Activated naive CD4-positive, alpha-beta T cell treated with anti-CD3 and anti-CD28 coated beads, Interleukin-2, amount 50 U/mL, for 16 hours (primary cell): ENCODE measurements at places on chromosomes 7 and 10.

GRCh38 chr7:39295796-39296195 lies 270.4 kb upstream of the YAE1 start:
- no peak for DNase-seq

DNA sequence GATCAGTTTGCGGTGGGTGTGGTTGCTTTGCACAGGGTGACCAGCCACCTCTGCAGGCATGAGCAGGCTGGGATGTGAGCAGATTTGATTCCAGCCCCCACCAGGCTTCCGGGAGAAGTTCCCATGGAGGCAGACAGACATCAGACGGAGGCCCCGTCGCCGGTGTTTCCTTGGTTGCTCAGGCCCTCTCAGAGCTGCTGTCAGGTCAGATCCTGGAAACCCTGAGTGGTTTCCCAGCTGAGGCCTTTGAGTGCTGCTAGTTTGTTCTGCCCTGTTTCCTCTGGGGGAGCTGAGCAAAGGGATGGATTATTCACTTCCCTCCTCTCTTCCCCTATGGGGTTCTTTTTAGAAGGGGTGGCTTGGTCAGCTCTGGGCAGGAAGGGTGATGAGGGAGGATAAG lies 62.2 kb downstream of the FAM241B start:
- DNase-seq: no peak

DNA sequence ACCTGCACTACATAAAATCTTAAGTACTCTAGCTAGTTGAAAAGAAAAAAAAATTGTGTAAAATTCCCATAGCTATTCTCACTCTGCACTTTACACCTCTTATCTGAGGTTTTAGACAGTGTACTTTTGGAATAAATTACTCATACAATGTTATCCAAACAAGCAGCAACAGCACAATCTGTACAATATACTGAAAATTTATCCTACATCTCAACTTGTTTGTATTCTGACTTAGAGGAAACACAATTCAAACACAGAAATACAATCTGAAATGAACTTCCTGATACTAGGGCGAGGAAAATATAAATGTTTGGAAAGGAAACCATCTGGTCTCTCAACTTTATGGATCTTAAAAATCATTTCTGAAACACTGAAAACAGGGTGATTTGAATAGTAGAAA lies 381.7 kb downstream of the THSD7A start:
- no peak for DNase-seq

DNA sequence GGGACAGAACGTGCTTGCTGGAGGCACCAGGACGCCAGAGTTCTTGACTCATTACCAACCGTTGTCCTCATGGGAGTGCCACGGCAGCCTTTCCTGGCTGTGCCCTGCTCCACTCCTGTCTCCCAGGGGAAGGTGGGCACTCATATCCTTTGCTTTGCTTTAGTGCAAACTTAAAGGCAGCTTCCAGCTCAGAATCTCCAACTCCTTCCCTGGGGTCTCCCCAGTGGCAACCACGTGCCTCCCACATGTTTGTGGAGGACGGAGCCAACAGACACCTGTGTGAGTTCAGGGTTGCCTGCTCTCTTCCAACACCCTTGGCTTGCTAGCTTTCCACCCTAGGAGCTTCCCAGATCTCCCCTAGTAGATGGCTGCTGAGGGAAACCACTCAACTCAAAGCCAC lies 52.0 kb upstream of the HMX3 start:
- DNase-seq: no peak

- no peak for DNase-seq
These were observed 46.2 kb upstream of the OSBPL3 start for GRCh38 chr7:25026156-25026555.

DNA sequence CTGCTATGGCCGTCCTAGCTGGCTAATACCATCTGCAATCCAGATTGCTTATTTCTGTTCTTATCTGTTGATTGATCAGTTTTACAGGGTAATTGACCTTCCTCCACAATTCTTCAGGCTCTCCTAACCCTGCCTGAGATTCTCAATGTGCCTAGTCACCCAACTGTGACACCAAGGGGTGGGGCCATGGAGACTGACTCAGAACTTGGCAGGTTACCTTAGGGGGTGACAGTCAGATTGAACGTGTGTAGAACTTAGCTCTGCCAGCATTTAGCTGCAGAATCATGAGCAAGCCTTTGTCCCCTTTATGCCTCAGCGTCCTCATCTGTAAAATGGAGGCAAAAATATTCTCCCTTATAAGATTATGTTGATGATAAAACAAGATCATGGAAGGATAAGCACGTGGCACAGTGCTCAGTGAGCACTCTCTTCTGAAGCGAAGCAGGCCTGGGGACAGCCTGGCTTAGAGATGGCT lies 19.1 kb upstream of the LEP start:
- DNase-seq: no peak

- DNase-seq: no peak
These were observed 82.0 kb downstream of the KIF20B start for GRCh38 chr10:89783406-89783805.

DNA sequence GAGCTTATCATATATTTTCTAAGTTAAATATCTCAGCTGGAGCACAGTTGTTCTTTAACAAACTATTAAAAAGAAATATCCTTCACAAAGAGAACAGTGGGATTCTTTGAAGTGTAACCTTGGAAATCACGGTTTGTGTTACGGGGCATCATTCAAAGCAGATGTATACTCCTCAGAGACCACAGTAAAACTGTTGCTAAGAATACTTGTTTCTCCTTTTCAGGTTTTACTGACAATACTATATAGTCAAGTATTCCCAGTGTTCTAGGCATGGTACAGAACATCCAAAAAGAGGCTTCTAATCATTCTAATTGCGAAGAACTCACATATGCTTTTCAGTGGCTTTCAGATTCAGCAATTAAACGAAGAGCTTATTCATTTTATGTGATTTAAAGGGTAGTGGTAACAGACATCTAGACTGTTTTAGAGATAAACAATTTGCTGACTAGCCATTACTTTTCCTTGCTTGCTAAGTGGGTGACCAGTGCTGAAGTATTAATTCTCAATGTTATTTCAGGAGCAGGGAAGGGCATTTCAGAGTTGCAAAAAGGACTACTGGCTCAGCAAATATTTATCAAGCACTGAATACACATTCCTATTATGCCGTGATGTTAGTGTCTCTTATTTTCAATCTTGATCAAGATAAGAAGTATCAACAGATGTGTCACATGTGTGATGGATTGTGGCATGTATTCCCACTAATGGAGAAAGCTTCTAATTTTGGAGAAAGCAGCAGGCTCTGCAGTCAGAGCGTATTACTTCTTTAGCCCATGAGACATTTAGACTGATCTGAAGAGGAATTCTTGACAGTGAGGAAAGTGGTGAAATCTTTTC lies 236.8 kb downstream of the RNLS start:
- DNase-seq: no peak

DNA sequence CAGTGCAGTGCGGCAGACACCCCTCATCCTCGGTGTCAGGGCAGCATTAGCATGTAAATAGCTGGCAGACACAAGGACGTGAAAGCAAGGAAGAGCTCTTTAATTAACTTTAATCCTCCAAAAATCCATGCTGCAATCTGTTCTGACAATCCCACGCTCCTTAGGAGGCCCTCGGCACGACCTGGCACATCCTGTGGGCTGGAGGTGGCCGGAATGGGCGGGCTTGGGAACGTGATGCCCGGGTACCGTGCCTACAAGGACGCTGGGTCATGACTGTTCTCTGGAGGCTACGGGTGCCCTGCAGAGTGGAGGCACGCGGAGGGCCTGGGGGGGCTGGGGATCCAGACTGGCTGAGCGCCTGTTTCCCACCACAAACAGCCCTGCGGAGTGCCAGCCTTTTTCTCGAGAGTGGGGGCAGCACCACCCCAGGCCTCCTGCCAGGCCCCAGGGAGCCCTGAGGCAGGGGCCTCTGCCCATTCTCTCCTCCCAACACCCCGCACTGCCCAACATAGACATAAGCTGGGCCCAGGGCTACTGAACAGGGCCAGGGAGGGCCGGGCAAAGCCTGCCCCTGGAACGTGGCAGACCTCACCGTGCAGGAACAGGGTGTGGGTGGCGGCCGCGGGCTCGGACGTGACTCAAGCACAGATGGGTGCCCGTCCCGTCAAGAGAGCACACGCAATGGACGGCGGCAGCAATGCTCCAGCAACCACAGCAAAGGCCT lies 189.3 kb downstream of the MAD1L1 start:
- DNase-seq: no peak

GRCh38 chr10:52318136-52318701 lies 4.1 kb downstream of the DKK1 start:
- DNase-seq: no peak

DNA sequence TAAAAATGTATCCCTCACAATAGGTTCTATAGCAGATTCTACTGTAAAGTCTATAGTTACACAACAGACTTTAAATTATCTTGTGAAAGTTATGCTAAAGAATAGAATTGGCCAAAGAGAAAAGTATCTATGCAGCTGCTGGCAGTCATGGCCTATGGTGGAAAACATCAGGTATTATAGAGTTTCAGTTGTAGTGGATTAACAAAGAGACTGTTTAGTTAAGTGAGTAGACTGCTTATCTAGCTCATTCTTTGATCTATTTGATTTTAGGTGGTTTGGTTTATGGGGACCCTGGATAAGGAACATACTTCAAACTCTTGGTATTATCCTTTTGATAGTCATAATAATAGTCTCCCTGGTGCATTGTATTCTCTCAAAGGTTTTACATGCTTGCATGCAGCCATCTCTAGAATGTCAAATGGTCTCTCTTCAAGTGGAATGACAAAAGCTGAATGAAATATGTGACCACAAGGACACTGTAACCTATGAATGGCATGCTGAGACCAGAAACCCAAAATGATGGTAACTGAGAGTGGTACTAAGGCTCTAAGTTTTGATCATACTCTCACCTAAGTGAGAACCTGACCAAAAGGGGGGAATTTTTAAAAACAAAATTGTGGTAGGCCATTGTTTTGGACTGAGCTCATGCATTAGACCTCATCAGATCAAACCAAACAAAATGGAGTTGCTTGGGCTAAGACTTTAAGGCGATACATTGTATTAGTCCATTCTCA lies 54.9 kb upstream of the NAMPT start:
- DNase-seq: no peak

GRCh38 chr7:158753900-158754299 lies 49.3 kb upstream of the NCAPG2 start:
- no peak for DNase-seq

DNA sequence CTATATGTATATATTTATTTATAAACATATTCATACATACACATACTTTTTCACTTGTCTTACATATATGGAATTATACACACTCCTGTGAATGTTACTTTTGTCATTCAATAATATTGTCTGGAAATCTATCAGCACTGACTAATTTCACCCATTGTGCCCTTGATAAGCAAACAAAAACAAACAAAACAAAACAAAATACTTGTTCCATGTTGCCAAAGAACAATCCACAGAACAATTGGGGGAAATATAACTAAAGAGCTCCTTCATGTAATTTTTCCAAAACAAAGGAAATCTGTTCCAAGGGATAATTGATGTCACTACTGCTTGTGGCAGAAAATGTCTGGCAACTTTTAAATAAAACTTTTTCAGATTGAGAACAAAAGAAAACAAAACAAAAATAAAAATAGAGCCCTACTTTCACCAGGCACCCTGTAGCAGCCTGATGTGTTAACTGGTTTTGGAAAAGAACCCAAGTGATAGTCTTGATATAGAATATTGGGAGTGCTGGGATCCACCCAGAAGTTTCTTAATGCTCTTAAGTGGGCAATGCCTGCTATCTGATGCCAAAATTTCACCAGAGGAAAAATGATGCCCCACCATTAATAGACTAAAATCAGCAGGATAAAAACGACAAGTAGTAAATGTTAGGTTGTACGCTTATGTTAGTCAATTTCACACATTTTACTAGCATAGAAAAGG lies 34.0 kb upstream of the CCDC7 start:
- no peak for DNase-seq

- DNase-seq: no peak
These were observed 51.2 kb upstream of the TMEM229A start for GRCh38 chr7:124084024-124084423.

- no peak for DNase-seq
These were observed 38.0 kb upstream of the CACNA2D1 start for GRCh38 chr7:82481499-82482097.

DNA sequence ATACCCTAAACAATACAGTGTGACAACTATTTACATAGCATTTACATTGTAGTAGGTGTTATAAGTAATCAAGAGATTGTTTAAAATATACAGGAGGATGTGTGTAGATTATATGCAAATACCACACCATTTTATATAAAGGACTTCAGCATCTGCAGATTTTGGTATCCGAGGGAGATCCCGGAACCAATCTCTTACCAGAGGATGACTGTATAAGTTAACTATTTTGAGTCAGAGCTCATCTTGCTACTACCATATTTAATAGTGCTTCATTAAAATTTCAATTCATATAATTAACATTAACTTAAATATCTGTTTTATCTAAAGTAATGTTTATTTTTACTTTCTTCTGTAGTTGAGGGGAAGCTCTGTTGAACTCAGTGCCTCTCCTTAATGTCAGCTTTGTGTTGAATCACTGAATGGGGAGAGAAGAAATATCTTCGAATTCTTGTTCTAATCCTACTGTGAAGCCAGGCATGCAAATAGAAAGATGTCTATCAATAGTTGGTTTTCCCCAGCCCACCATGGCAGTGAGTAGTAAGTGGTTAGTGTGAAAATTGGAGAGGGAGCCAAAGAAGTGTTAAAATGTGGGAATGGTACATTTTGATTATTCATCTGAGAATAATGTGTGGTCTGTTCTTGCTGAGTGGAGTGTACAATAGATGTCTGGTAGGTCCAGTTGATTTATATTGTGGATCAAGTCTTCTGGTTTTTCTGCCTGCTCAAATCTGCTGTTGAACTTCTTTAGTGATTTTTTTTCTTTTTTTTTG lies 90.1 kb upstream of the CYP26C1 start:
- no peak for DNase-seq

DNA sequence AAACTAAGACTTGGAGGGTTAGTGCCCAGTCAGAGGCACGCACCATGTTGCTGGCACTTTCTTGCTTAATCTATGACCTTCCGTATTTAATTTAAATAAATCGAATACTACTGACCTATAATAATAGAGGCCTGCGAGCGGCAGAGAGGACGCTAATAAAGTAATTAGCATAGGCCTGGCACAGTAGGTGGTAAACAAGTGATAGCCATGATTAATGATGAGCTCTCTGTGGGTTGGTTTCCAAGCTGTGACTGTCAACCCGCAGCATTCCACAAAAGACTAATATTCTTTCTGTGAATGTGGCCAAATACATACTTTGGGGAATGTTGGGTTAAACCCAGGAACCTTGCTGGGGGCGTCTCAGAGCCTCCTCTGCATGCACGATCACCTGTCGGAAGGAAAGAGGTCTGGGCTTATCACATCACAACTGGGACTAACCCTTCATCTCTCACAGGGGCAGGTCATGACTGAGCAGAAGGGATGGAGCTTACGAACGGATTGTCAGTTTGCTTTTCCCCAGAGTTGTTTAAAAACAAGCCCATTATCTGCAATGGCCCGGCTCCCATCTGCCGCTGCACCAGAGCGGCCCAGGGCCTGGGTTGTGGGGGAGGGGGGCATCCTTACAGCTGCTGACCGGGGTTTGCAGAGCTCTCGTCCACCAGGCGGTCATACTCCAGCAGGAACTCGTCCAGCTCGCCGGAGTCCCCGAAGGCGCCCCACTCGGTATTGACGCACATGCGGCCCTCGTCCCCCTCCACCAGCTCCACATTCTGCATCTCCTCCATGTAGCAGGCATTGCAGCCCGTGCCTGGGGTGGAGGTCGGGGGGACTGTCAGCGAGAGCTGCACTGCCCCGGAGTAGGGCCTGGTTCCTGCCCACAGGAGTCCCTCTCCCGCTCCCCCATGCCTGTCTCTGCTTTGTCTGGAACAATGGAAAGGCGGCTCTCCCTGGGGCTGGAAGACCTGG lies 6.2 kb upstream of the MYL7 start:
- no peak for DNase-seq

- no peak for DNase-seq
These were observed 334.3 kb upstream of the TEX47 start for GRCh38 chr7:89129600-89130375.
